HFFc6 (cell line): ENCODE measurements at places on chromosomes 2 and 18. TPM values are rescaled to one million over a fixed set of nuclear protein-coding genes. Genes with fewer than 3 reads are reported as not detected.

Gene RUFY4
- not detected in 3 replicates for total RNA-seq

Gene C1QL2
- total RNA-seq, result not detected in 3 replicates

Gene SIX3
- total RNA-seq, result not detected in 2 replicates

Gene FARP2
- total RNA-seq, result 46.4 to 48.8 TPM (median 48.3 TPM) in 3 replicates

Gene PAIP2B
- total RNA-seq, result 0.17 to 0.32 TPM (median 0.22 TPM) in 3 replicates

Gene MITD1
- 12.5 to 17.9 TPM (median 16.3 TPM) in 3 replicates for total RNA-seq

Gene LYPD6
- 19.6 to 29.8 TPM (median 29.4 TPM) in 3 replicates for total RNA-seq

Gene C2orf15
- total RNA-seq, result not detected in 3 replicates

Gene EMILIN2
- 6.7 to 10.6 TPM (median 7.5 TPM) in 3 replicates for total RNA-seq

Gene REG3G
- total RNA-seq, result not detected in 3 replicates

Gene THUMPD2
- total RNA-seq, result 5.2 and 6.7 TPM in 2 replicates

Gene ANO7
- 1.1 and 1.2 TPM in 2 replicates for total RNA-seq

Gene ZNF385B
- total RNA-seq, result 0.08 to 0.12 TPM in 2 of 3 replicates, not detected in the other

Gene OSR1
- 4.9 to 10.8 TPM (median 5.6 TPM) in 3 replicates for total RNA-seq

Gene UGT1A5
- total RNA-seq, result not detected in 3 replicates

Gene TSPYL6
- total RNA-seq, result not detected in 3 replicates

Gene PLCD4
- total RNA-seq, result 0.61 to 0.90 TPM (median 0.81 TPM) in 3 replicates

Gene KIF5C
- 0.38 to 0.93 TPM (median 0.69 TPM) in 3 replicates for total RNA-seq

Gene SERPINB13
- total RNA-seq, result not detected in 3 replicates

Gene LBX2
- 0.60 to 1.3 TPM (median 0.73 TPM) in 3 replicates for total RNA-seq

Gene AMMECR1L
- total RNA-seq, result 14.7 to 18.6 TPM (median 15.4 TPM) in 3 replicates

Gene AQP12B
- not detected in 3 replicates for total RNA-seq

Gene SCLY
- 10.7 to 16.4 TPM (median 13.3 TPM) in 3 replicates for total RNA-seq

Gene GULP1
- total RNA-seq, result 37.8 and 62.6 TPM in 2 replicates

Gene PHLPP1
- total RNA-seq, result 4.1 to 6.5 TPM (median 5.2 TPM) in 3 replicates

Gene LGALSL
- 0.70 to 2.2 TPM (median 1.6 TPM) in 3 replicates for total RNA-seq

Gene VIL1
- total RNA-seq, result not detected in 3 replicates

Gene AKAIN1
- not detected in 3 replicates for total RNA-seq

Gene DNER
- 0.13 to 3.4 TPM in 2 of 3 replicates, not detected in the other for total RNA-seq

Gene HNMT
- total RNA-seq, result 0.41 to 1.8 TPM (median 1.6 TPM) in 3 replicates

Gene RFX8
- total RNA-seq, result 2.8 to 6.0 TPM (median 5.3 TPM) in 3 replicates

Gene GALNT13
- not detected in 3 replicates for total RNA-seq

Gene NDC80
- 12.7 to 25.1 TPM (median 22.9 TPM) in 3 replicates for total RNA-seq

Gene FEV
- not detected in 3 replicates for total RNA-seq

Gene AOX1
- 36.9 to 68.8 TPM (median 39.5 TPM) in 3 replicates for total RNA-seq

Gene KRCC1
- 20.2 to 24.4 TPM (median 22.1 TPM) in 3 replicates for total RNA-seq

Gene NYAP2
- not detected in 3 replicates for total RNA-seq

Gene SPATA3
- not detected in 3 replicates for total RNA-seq

Gene SERPINE2
- total RNA-seq, result 166 to 380 TPM (median 253 TPM) in 3 replicates

Gene KCNG2
- not detected in 3 replicates for total RNA-seq

Gene GNAL
- 0.16 to 0.37 TPM (median 0.21 TPM) in 3 replicates for total RNA-seq

Gene KCNE4
- 4.8 and 10.2 TPM in 2 replicates for total RNA-seq
